Activated CD8-positive, alpha-beta memory T cell treated with anti-CD3 and anti-CD28 coated beads, Interleukin-2, amount 10 ng/mL, durations not matched to agents 7 days and 5 days (primary cell): ENCODE measurements at places on chromosomes 4 and X. TPM values are rescaled to one million over a fixed set of nuclear protein-coding genes. Genes with fewer than 3 reads are reported as not detected.

The ASMTL gene
- 39.9 TPM for total RNA-seq

DNA sequence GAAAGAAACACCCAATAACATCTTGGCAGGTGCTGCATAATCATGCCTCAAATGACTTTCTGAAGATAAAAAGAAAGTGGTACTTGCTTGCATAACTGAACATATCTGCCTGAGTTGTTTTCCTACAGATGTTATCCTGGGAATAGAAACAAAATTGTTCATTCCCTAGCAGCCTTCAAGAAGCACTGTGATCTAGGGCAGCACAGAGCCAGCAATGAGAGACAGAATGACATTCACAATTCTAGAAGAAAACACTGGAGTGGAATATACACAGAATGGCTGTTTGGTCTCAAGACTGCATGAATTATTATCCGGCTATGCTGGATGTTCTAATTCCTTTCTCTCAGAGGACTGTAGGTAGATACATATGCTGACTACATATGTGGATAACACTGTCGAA, 790.9 kb downstream of the PDHA2 start:
- DNase-seq: no peak

The P2RY4 gene
- 0.23 TPM for total RNA-seq

The PNMA6A gene
- total RNA-seq: 0.45 TPM

DNA sequence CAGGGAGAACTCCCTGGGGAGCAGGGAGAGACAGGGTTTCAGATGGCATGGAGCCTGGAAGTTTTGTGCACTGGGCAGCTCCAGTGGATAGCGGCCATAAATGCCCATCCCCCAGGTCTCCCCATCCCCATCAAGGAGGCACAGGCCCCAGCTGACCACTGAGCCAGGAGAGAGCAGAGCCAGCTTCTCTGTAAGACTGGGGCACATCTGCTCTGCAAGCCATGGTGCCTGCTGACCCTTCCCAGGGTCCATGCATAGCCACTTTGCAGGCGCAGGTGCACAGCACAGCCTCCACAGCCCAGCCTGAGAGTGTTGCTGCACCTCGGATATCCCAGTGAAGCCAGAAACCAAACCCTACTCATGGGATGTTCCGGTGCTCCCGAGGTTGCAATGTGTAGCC, 206.3 kb upstream of the SPANXN4 start:
- no peak for DNase-seq

- DNase-seq: no peak
These were observed 7.3 kb downstream of the PLP1 start for GRCh38 chrX:103783971-103784370.

The SPANXN4 gene
- not detected for total RNA-seq

- no peak for DNase-seq
These were observed 851.4 kb upstream of the AGA start for GRCh38 chr4:178293601-178294000.

DNA sequence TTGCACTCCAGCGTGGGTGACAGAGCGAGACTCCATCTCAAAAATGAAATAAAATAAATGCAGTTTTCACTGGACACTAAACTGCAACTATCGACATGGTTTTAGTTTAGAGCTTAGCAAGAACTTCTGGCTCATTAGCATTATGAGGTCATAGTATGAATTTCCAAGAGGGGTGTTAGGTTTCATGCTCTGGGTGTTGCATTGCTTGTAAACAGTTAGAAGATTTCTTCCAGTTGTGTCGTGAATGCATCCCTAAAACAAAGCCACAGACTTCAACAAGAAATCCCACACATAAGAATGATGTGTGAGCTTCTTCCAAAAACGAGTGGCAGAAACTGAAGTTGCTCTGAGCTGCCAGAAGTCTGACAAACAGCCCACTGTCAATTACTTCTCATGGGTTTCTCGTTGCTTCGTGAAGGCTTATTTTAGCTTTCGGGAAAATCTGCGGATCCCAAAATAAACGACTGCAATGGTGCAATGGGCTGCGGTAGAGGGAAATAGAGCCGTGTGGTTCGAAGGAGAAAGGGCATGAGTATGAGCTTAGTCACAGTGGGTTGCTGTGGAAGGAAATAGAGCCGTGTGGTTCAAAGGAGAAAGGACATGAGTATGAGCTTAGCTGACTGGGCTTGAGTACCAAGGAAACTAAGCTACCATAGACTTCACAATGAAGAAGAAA, 354.9 kb downstream of the DHRSX start:
- no peak for DNase-seq

- DNase-seq: no peak
These were observed 68.7 kb upstream of the DCLK2 start for GRCh38 chr4:150009533-150009932.

DNA sequence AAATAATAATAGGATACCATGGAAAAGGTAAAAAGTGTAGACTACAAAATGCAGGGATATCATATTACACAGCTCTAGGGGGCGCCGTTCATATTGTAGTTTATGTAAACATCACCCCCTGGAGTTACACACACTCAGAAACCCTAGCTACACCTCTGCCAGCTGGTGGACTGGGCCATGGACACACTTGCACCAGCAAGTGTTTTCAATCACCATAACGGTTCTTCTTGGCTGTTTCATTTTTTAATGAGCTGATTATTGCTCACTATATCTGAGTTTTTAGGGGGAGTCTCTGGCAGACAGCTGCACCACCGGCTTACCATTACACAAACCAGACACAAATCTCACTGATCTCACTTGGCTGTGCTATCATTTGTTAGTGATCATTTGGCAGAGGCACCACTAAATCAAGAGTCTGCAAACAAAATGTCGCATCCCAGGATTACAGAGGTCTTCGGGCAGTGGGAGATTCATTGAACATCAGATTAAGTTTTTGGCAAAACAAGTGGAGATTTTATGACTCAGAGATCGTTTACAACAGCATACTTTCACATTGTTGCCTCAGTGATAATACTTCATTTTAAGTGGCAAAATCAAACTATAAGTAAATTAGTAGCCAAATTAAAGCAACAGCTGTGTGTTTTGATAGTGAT, 185.7 kb downstream of the UNC5C start:
- DNase-seq: no peak

The ETDA gene
- not detected for total RNA-seq

The EIF4E gene
- 92.1 TPM for total RNA-seq

The CYBB gene
- not detected for total RNA-seq

DNA sequence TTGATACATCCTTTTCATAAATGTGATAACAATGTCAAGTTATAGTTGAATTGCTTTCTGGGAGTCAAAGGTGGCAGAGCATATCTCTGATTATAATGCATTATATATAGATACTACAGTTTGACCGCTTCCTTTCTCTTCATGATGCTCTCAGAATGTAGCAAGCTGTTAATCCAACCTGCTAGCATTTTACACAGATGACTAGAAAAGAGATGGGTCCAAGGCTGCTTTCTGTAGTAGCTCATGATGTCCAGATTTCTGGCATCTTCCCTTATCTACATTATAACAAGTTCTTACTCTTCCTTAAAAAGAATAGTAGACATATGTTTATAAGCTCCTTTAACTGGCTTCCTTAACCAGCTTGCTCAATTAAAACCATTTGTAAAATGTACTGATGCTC, 192.0 kb downstream of the NWD2 start:
- no peak for DNase-seq

- no peak for DNase-seq
These were observed 60.0 kb upstream of the LNX1 start for GRCh38 chr4:53651156-53651735.

GRCh38 chr4:55661398-55662056, 25.4 kb upstream of the NMU start:
- DNase-seq: no peak

The PAK3 gene
- 0.53 TPM for total RNA-seq

The OPRPN gene
- total RNA-seq: not detected

GRCh38 chrX:56792270-56793111, 63.4 kb downstream of the NBDY start:
- peak; percentile 38 for DNase-seq

GRCh38 chrX:114962209-114962608, 55.2 kb downstream of the IL13RA2 start:
- no peak for DNase-seq

- no peak for DNase-seq
These were observed 557.2 kb upstream of the GRIA3 start for GRCh38 chrX:122626871-122627270.

The MED28 gene
- total RNA-seq: 56.3 TPM

GRCh38 chr4:1981251-1982058, 27.3 kb downstream of the NELFA start:
- no peak for DNase-seq

GRCh38 chr4:148881860-148882643, 439.8 kb upstream of the NR3C2 start:
- DNase-seq: no peak

GRCh38 chr4:165680821-165681220, 192.2 kb upstream of the TLL1 start:
- DNase-seq: no peak
